Panc1 (cell line): ENCODE measurements at places on chromosomes 1 and 21. TPM values are rescaled to one million over a fixed set of nuclear protein-coding genes. Genes with fewer than 3 reads are reported as not detected.

DNA sequence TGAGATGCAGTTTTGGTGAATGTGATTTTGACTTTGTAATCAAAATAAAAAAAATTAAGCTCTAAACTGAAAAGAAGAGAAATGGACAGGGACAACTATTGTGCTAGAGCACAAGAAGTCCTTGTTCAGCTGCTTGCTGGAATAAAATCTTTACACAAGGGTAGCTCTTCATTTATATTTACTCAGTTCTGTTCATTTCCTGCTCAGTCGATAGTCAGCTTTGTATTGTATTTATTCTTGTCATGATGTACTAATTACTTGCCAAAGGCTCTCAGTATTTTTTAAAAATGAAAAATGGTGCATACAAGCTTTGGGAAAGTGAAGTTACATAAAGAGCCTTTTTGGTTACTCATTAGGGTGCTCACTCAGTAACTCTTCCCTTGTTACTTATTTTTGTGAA, 17.8 kb downstream of the F5 start:
- no peak overlapping the region for H3K4me3 ChIP-seq
- H3K36me3 ChIP-seq = no peaks in the 10 kb centered on the region
- no peak overlapping the region for H3K27ac ChIP-seq

DNA sequence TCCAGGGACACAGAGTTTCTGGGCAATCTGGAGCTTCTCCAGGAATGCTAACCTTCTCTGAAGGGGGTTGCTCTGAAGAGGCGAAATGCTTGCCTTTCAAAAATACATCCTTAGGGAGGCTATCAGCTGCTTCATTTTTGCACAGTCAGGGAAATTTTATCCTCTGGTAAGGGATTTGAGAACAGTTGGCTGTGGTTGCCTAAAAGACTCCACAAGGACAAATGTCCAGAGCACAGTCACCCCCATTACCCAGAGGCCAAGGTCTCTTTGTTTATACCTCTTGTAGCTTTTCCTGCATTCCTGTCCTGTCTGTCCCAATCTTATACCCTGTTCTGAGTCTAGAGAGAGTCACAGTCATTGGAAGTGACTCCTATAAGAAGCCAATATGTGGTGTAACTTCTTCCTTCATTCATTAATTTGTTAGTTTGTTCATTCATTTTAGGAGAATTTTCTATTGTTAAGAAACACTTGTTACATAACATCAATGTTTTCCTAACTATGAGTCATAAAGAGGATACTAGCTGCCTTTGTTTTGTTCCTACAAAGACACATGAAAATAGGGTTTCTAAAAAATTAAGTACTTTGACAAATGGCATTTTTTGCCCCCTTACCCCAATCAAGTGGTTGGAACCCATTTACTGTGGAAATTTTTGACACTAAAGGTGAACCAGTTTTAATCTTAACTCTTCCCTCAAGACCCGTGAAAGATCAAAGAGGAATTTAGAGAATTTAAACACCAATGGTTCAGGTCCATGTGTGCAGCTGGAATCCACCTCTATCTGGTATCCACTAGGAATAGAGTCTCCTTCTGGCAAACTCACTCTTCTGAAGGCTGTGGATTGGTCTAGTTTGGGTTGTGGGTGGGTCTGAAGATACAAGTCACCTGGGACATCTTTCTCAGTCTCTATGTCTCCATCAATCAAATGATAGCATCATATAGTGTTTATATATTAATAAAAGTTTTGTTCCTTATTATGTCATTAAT, 47.1 kb downstream of the GPR88 start:
- no peak overlapping the region for H3K27ac ChIP-seq
- no peaks in the 10 kb centered on the region for H3K27me3 ChIP-seq
- no peaks in the 10 kb centered on the region for H3K4me1 ChIP-seq
- DNase-seq = no peak
- no peak overlapping the region for H3K4me3 ChIP-seq
- no peaks in the 10 kb centered on the region for H3K36me3 ChIP-seq

GRCh38 chr1:56745231-56745630, 74.0 kb downstream of the FYB2 start:
- no peaks in the 10 kb centered on the region for H3K36me3 ChIP-seq
- H3K4me1 ChIP-seq = no peaks in the 10 kb centered on the region
- peaks cover 9% of the 10 kb centered on the region for H3K27me3 ChIP-seq
- H3K27ac ChIP-seq = no peak overlapping the region
- H3K4me3 ChIP-seq = no peak overlapping the region

The PADI3 gene
- total RNA-seq = 3.4 TPM

The TSPEAR gene
- total RNA-seq = not detected

The SLC1A7 gene
- total RNA-seq = 0.31 TPM

The SLC9C2 gene
- not detected for total RNA-seq

The HES2 gene
- total RNA-seq = 11.1 TPM
